ENCODE measurements at places on chromosomes 13 and 19. TPM values are rescaled to one million over a fixed set of nuclear protein-coding genes. Genes with fewer than 3 reads are reported as not detected.

DNA sequence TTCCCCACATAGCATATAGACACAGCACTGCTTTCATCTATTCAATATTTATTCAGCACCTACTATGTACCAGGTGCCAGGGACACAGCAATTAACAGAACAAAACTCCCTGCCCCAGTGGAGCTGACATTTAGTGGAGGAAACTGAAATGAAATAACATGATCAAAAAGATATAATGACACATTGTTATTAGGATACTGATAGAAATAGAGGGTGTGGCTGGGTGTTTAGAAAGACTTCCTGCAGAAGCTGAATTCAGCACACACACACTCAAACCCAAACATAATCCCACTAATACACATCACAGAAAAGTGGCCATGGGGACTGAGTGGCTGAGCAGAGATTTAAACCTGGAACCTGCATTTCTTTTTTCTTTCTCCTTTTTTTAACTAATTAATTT lies 3.8 kb upstream of the CDC37 start:
- no peak for DNase-seq
- H3K27ac ChIP-seq: no peak overlapping the region
- H3K27me3 ChIP-seq: peaks cover 52% of the 10 kb centered on the region
- H3K4me1 ChIP-seq: peaks cover 22% of the 10 kb centered on the region
- no peak overlapping the region for H3K4me3 ChIP-seq
- no peaks in the 10 kb centered on the region for H3K36me3 ChIP-seq

- H3K27ac ChIP-seq: no peak overlapping the region
- no peak overlapping the region for H3K4me3 ChIP-seq
- H3K4me1 ChIP-seq: peaks cover 8% of the 10 kb centered on the region
- H3K27me3 ChIP-seq: no peaks in the 10 kb centered on the region
- H3K36me3 ChIP-seq: no peaks in the 10 kb centered on the region
- DNase-seq: peak; percentile 32
Observed at GRCh38 chr13:41492432-41493260, 35.3 kb downstream of the RGCC start.

TMEM59L gene
- total RNA-seq: 3.9 TPM

DNA sequence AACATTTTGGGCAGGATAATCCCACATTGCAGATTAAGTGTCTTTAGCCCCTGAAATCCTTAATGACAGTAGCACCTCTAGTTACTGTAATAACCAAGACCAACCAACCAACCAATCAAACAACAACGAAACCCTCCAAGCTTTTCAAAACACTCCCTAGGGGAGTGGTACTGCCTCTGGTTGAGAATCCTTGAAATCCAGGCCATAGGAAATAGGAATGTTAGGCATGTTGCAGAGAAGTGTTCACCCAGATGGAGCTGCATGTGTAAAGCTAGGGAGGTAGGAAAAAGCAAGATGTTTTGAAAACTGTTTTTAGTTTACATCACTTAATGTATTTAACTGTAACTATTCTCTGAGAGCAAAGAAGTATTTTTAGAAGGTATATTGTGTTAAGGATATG lies 4.5 kb downstream of the LACC1 start:
- no peak for DNase-seq
- H3K36me3 ChIP-seq: no peaks in the 10 kb centered on the region
- H3K27ac ChIP-seq: no peak overlapping the region
- H3K27me3 ChIP-seq: peaks cover 4% of the 10 kb centered on the region
- peaks cover 3% of the 10 kb centered on the region for H3K4me1 ChIP-seq

All from muscle of leg (tissue), 16 donors.